ENCODE measurements at places on chromosomes 3 and 15.

DNA sequence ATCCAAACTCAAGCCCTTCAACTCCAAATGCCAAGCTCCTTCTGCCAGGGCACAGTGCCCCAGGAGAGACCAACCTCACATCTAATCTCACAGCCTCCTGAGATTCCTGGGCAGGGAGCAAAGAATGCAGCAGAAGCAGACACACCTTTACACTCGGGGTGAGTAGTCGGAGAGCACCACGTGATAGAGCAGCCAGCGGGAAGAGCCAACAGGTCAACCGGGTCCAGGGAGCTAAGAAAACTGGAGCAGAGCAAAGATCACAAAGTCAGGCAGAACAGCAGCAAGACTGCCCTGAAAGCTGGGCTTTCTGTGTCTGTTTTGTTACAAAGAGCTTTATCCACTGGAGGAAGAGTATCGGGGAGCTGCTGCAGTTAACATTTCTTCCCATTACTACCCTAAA is 4.2 kb downstream of the B3GALNT1 start:
- no peak for DNase-seq

GRCh38 chr15:78058401-78058935 is 19.0 kb downstream of the TBC1D2B start:
- no peak for DNase-seq

DNA sequence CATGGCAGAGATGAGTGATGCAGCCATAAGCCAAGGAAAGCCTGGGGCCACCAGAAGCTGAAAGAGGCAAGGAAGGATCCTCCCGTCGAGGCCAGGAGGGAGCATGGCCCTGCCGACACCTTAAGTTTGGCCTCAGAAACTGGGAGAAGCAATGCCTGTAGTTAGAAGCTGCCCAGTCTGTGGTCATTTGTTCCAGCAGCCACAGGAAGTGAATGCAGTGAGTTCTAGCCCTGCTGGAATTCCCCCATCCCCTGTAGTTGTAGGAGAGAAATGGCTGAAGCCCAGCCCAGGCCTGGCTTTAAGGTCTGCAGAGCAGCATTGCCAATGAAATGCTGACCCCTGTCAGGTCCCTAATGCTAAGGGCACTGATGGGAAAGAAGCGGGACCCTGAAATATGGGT is 12.2 kb upstream of the CHSY1 start:
- no peak for DNase-seq

GRCh38 chr3:178699810-178700209 is 163.6 kb downstream of the KCNMB2 start:
- no peak for DNase-seq

- DNase-seq, result no peak
Observed at GRCh38 chr3:15861163-15861562, 63.4 kb upstream of the ANKRD28 start.

- no peak for DNase-seq
Observed at GRCh38 chr3:42014458-42014920, 52.6 kb upstream of the ULK4 start.

GRCh38 chr3:71593106-71593505 is 9.6 kb upstream of the FOXP1 start:
- no peak for DNase-seq

GRCh38 chr15:76391309-76391708 is 54.7 kb downstream of the ISL2 start:
- no peak for DNase-seq

DNA sequence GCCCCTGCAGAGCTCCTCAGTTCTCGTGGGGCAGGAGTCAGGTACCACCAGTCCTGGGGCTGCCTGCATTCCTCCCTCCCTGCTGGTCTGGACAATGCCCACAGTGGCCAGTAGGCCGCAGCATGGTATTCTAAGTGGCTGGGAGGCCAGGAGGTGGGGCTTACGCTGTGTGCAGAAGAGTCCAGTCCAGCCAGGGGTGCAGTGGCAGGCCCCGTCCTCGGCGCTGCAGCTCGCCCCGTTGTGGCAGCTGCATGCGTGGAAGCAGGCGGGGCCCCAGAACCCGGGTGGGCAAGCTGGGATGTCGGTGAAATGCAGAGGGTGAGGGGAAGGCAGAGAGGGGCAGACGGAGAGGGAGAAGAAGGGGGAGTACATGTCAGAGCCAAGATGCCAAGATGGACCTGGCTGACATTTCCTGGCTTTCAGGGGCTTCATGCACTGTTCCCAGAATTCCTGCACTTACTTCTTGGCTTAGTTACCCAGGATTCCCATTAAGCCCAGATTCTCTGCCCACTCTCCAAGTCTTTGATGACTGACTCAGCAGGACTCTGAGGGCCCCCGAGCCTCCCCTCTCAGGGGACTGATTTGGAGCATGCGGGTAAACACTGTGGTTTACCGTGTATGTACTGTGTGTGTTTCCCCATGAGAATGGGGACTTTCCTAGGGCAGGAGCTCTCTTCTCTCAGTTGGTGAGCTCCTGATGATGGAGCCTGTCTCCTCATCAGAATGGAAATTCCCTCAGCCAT is 47.5 kb downstream of the RAB11A start:
- DNase-seq, result no peak

- no peak for DNase-seq
Observed at GRCh38 chr15:43920815-43921214, 94.0 kb downstream of the WDR76 start.

GRCh38 chr15:63677778-63678177 is 80.6 kb downstream of the FBXL22 start:
- DNase-seq, result peak; percentile 77

DNA sequence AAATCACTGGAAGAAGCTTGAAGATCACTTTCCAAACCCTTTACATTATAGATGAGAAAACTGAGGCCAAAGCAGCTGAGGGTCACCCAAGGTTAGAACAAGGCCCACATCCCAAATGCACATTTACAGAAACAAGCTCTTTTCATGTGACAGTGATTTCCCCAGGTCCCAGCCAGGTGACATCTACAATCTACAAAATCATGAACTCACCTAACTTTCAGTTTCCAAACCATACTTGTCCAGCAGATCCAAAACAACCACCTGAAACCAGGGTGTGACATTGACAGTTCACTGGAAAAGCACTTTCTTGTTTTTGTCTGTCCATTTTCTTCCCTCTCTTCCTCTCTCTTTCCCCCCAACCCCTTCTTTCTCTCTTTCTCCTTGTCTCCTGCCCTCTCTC is 132.2 kb upstream of the PRICKLE2 start:
- no peak for DNase-seq

- DNase-seq, result no peak
Observed at GRCh38 chr15:96792216-96792615, 461.7 kb downstream of the NR2F2 start.

DNA sequence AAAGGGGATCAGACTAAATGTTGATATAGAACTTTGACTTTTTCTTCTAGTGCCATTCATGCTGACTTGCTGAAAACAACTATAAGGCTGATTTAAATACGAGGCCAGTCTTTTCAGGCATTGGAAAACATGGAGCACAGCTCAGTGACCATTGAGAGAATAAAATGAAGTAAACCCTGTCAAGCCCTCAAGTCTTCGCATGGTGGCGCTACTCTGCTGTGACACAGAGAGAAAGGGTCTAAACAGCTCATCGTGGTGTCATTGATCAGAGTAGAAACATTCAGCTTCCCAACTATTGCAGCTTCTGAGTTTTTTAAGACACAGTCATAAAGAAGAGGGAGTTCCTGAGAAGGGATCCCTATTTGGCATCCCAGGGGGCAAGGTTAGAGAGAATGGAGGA is 716.2 kb downstream of the DIPK2A start:
- DNase-seq, result no peak

GRCh38 chr3:38110314-38111050 is 26.4 kb downstream of the ACAA1 start:
- DNase-seq, result no peak

DNA sequence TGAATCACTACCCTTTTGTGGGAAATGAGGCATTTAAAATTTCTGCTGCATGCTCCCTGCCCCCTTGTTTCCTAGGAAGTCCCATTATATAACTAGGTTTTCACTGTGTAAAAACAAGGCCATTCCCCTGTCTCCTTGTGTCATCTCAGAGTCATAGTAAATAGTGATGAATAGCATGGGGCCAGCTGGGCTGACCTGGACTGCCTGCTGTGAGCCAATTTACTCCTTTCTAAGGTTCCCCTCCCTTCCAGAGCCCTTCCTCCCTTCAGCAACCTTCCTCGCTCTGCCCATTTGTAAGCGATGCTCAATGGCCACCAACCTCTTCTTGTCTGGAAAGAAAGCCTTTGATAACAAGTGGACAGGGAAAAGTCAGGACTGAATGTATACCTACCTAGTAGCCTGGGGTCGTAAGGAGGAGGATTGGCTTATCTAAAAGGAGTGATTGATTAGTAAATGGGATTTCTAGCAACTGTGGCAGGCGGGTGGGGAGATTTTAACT is 11.7 kb downstream of the ITGA11 start:
- DNase-seq, result no peak

- DNase-seq, result no peak
Observed at GRCh38 chr3:139532976-139533375, 6.6 kb downstream of the RBP1 start.

- DNase-seq, result no peak
Observed at GRCh38 chr15:65008983-65009382, 19.3 kb upstream of the SPG21 start.

DNA sequence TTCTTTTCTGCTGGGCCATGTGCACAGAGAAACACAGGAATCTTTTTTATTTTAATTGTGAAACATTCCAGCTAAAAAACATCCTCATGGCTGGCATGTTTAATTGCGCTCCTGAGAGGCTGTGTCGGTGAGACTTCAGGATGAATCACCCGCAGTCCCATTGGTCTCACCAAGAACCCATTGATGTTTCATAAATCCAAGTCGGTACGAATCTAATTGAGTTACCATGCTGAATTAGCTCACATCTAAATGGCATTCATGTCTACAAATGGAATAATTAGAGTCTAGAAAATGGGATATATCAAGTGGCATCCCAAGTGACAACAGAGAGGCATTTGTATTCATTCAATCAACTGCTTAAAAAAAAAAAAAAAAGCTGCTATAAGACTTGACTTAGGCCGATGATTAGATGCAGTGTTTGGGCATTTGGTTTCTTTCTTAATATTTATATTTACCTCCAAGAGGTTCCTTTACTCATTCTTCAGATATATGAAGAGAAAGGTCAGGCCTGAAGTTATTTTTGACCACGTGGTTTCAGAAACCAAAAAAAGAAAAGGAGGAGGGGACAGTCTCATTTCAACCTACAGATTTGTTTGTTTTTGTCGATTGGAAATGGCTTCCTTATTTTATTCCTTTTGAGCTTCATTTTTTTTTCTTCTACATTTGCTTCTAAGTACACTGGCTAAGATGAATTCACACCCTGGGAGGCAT is 79.1 kb upstream of the FOXB1 start:
- DNase-seq, result no peak

DNA sequence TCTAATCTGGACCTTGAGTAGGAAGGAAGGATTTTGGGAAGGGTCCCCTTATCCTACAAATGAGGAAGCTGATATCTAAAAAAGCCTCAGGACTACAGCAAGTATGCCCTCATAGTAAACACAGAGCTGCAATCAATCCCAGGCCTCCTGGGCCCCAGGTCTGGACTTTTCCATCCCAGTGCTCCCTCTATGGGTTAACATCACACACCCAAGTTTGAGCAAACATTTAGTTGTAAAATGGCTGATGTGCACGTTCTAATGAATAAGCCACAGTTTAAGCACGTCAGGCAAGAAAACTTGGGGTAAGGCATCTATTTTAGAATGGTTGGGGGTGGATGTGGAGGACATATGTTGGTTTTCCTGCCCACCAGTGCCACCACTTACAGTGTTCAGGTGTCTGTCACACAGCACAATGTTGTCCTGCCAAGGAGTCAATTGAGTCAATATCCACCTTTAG is 44.3 kb upstream of the UBE2E1 start:
- DNase-seq, result no peak

- DNase-seq, result no peak
Observed at GRCh38 chr15:67575039-67575502, 32.6 kb downstream of the MAP2K5 start.

- no peak for DNase-seq
Observed at GRCh38 chr3:23438657-23439056, 235.5 kb downstream of the UBE2E2 start.

- peak; percentile 80 for DNase-seq
Observed at GRCh38 chr15:68700455-68701123, 120.1 kb downstream of the ANP32A start.

DNA sequence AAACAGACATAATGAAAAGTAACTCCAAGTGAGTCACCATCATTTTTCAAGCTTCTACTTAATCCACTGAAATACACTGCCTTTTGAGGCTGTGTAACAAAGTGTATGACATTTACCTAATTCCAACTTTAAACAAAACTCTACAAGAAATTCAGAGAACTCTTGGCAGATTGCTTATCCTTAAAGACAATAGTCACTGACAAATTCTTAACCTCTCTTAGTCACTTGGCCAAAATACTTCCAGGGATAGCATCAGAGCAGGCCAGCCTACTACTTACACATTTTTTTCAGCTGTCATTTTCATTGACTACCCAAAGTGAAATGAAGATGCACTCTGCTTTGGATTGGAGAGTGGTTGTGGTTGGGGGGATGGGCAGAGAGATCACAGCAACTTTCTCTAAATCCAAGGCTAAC is 3.6 kb downstream of the WWTR1 start:
- DNase-seq, result no peak

DNA sequence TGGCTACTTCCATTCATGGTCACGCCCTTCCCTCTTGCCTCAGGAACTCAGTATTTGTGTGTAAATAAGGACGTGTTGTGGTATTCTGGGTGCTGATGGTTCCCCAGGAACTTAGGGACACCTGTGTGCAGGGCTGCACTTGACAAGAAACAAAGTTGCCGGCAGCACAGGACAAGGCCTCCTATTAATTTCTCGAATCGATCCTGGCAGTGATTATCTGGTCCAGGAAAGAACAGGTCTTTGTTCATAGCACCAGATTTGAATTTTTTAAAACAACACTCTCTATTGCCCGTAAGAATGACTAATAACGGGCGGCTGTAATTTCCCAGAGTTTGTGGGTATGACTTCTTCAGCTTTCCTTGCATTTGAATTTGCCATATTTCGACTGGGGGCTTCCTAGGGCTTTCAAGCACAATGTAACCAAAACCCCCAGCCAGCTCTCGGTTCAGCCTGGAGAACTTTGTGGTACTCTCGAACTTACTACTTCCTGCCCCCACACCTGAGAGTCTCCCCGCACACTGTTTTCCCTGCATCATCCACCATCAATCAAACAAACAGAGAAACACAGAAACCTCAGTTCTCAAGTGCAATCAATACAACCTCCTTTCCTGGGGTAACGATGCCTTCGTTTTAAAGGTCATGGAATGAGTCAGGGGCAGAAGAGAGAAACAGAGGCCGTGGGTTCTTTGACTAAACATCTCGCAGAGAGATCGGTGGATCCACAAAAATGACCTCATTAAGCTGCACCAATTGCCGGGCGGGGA is 241.7 kb upstream of the ICE2 start:
- DNase-seq, result no peak

- DNase-seq, result no peak
Observed at GRCh38 chr15:95018888-95019545, 787.7 kb downstream of the MCTP2 start.

DNA sequence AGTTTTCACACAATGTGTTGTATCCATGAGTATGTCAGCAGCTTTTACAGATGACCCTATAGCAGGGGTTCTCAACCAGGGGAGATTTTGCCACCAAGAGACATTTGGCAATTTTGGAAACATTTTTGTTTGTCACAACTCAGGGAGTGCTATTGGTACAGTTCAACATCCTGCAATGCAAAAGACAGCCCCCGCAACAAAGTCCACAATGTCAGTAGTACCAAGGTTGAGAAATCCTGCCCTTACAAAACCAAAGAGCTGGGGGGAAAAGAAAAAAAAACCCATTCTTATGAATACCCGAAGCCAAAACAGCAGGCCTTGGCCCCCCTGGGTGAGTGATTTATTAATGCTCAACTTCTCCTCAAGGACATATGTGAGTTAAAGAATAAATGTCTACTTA is 99.1 kb downstream of the LARS2 start:
- no peak for DNase-seq
